ENCODE measurements at places on chromosomes 4 and X. TPM values are rescaled to one million over a fixed set of nuclear protein-coding genes. Genes with fewer than 3 reads are reported as not detected.
A peak's percentile ranks its signal among the peaks of the same experiment; 100 is the strongest.

DNA sequence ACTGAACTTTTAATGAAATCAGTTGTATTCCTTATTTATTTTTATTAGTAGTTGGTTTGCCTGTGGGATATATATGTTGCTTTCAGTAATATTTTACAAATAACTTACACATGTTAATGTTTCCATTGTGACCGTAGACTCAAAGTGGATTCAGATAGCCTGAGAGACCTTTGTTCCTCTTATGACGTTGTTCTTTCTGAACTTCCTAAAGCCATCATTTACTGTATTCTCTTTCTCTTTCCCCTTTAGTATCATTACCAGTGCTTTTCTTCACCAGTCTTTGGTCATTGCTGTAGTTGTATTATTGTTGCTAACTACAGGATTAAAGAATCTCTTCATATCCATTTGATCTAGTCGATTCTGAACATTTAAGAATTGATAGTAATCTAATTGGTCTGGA is 4.3 kb downstream of the STIM2 start:
- peak; percentile 55 for DNase-seq
- no peak overlapping the region for H3K27ac ChIP-seq
- peaks cover 35% of the 10 kb centered on the region for H3K4me1 ChIP-seq
- no peak overlapping the region for H3K4me3 ChIP-seq
- H3K27me3 ChIP-seq = no peaks in the 10 kb centered on the region
- no peaks in the 10 kb centered on the region for H3K36me3 ChIP-seq

Gene MAPK10
- total RNA-seq = 3.1 TPM

Gene SSX3
- not detected for total RNA-seq

- no peak overlapping the region for H3K4me3 ChIP-seq
- no peaks in the 10 kb centered on the region for H3K36me3 ChIP-seq
- no peaks in the 10 kb centered on the region for H3K4me1 ChIP-seq
- H3K27ac ChIP-seq = no peak overlapping the region
Measured at GRCh38 chr4:122602277-122603142, 18.4 kb downstream of the IL21 start.

DNA sequence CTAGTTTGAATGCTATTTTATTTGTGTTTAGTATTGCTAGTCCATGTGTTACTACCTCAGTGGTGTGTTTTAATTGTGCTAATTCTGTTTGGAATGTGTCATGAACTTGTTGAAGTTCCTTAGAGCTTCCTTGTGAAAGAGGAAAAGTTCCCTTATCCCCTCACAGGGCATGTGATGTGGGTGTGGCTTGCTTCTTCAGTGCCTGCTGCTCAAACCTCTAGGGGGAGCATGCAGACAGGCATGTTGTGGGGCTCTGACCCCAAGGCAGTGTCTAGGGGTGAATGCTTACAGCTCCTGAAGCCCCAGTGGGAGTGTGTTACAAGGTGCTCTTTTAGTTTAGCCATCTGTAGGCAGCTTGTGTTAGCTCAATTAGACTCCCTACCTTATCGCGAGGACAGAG is 86.5 kb downstream of the MAGED4 start:
- H3K4me1 ChIP-seq = no peaks in the 10 kb centered on the region
- no peaks in the 10 kb centered on the region for H3K36me3 ChIP-seq
- H3K27me3 ChIP-seq = no peaks in the 10 kb centered on the region
- peak; percentile 17 for DNase-seq

Gene CT45A8
- not detected for total RNA-seq

DNA sequence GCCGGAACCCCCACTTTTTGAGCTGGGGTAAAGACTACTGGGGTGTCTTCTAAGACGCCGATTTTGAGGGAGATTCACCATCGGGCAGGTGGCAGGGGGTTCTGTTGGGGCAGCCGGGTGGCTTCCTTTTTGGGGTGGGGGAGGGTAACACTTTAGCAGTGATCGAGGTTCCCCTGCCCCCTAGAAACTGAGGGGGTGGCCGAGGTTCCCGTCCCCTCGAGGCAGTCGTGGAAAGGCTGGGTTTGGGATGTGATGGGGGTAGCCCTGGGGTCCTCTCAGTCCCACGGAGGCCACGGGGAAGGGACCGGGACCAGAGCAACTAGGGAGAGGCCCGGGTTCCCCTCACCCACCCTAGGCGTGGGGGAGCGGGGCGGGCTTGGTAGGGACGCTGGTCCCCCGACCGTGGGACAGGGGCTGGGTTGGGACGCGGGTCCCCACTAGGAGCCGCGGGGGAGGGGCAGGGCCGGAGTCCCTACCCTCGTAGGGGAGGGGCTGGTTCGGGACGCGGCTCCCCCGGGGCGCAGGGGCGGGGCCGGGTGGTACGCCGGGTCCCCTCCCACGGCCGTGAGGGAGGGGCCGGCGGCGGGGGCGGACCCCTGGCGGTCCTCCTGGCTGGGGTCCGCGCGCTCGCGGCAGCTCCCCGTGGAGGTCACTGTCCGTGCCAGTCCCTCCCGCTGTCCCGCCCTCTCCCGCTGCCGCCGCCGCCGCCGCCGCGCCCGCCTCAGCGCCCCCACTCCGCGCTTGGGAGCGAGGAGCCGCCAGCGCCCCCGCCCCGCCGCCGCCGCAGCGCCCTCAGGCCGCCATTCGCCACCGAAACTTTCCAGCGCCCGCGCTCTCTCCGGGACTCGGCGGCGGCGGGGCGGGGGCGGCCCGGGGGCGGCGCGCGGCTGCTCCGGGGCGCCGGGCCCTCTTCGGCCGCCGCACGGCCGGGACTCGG is at the start of gene TBL1X:
Gene TBL1X, plus strand, starts transcription at position 624 of the 937 bp plus-strand sequence. CDS start 188,529 bp downstream, outside the sequence.
- DNase-seq = peak; percentile 65
- peak within 1 kb of the TSS; percentile 18 for H3K27ac ChIP-seq
- no peaks in the 10 kb centered on the region for H3K36me3 ChIP-seq
- peaks cover 43% of the 10 kb centered on the region for H3K4me1 ChIP-seq
- no peak within 1 kb of the TSS for H3K4me3 ChIP-seq
- no peaks in the 10 kb centered on the region for H3K27me3 ChIP-seq

DNA sequence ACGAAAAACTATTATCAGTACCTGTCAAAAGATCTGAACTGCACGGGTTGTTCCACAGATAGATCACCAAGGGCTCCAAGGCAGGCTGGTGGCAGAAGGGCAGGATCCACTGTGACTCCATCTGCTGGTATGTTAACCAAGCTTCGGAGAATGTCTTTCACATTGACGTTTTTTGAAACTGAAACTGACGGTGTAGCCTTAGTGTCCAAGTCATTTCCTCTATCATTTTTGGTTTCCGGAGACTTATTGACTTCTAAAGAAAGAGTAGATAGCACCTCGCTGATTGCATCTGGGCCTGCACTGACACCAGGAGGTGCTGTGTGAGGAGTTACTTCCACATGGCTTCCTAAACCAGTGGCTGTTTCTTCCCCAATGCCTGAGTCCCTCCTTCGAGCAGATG is 186.9 kb downstream of the LRBA start:
- H3K27me3 ChIP-seq = no peaks in the 10 kb centered on the region
- H3K4me1 ChIP-seq = peaks cover 15% of the 10 kb centered on the region
- DNase-seq = peak; percentile 75
- H3K27ac ChIP-seq = peak overlapping the region; percentile 60
- peaks cover 6% of the 10 kb centered on the region for H3K36me3 ChIP-seq

DNA sequence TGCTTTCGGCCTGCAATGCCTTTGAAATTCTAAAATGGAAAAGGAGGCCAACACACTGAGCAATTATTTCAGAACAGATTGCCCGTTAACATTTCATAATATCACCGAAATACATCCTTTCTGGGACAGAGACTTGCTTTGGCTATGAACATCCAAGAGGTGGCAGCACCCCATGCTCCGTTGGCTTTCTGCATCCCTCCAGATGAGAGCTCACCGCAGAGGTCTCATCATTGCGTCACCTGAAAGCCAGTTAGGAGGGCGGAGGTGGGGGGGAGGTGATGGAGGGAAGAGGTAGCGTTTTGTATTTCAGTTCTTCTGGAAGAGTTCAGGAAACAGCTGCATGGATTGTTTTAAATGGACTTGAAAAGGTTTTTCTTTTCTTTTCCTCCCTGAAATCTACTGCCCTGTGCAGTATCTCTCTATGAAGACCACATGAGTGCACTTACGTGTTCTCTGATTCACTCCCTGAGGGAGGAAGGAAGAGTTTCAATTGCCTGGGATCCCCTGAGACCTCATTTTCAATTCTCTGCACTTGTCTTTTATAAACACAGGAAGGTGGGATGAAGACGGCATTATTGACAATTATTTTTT is 166.8 kb upstream of the PGRMC2 start:
- H3K36me3 ChIP-seq = no peaks in the 10 kb centered on the region
- H3K4me1 ChIP-seq = peaks cover 4% of the 10 kb centered on the region
- H3K27ac ChIP-seq = no peak overlapping the region
- H3K4me3 ChIP-seq = no peak overlapping the region

DNA sequence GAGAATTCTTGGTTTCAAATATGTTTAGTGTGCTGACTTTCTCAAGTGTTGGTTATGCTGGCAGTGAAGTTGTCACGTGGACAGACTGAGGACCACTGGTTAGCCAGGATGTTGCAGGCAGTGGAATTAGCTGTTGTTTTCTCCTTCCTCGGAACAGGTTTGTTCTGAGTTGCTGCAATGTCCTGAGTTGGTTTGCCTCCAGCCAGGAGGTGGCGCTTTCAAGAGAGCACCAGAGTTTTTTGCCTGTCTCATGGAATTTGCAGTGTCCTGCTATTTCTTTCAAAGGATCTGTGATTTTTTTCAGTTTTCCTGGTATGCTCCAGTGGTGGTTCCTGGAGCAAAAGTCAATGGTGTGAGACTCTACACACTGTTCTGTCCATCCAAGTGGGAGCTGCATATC is 158.1 kb upstream of the CXorf66 start:
- H3K27ac ChIP-seq = no peak overlapping the region
- no peaks in the 10 kb centered on the region for H3K27me3 ChIP-seq
- no peak overlapping the region for H3K4me3 ChIP-seq
- no peaks in the 10 kb centered on the region for H3K4me1 ChIP-seq
- DNase-seq = no peak

GRCh38 chr4:123891881-123892280 is 495.3 kb downstream of the SPRY1 start:
- no peak for DNase-seq
- H3K36me3 ChIP-seq = no peaks in the 10 kb centered on the region
- no peak overlapping the region for H3K27ac ChIP-seq
- H3K27me3 ChIP-seq = no peaks in the 10 kb centered on the region

DNA sequence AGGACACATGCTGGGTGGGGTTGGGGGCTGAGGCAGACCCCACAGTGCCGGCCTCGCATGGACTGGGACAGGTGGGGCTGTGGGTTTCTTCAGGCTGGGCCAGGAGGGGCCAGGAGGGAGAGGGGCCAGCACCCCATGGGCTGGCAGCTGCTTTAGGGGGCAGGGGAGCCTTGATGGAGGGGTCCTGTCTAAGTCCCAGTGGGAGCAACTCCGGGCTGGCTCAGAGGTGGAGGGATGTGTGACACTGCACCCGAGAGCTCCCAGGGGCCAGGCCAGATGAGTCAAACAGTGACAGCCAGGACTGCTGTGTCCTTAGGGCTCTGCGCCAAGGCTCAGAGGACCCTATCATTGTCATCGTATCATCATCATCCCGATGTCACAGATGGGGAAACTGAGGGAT is 4.4 kb upstream of the ABLIM2 start:
- H3K36me3 ChIP-seq = no peaks in the 10 kb centered on the region
- H3K27ac ChIP-seq = peak overlapping the region; percentile 16
- no peak for DNase-seq
- no peak overlapping the region for H3K4me3 ChIP-seq

GRCh38 chrX:39449352-39449751 is 648.1 kb downstream of the MID1IP1 start:
- H3K4me1 ChIP-seq = no peaks in the 10 kb centered on the region
- H3K36me3 ChIP-seq = no peaks in the 10 kb centered on the region
- H3K27ac ChIP-seq = no peak overlapping the region
- peaks cover 3% of the 10 kb centered on the region for H3K27me3 ChIP-seq

GRCh38 chr4:3870567-3870962 is 104.4 kb downstream of the ADRA2C start:
- H3K27me3 ChIP-seq = no peaks in the 10 kb centered on the region
- H3K36me3 ChIP-seq = no peaks in the 10 kb centered on the region
- H3K4me3 ChIP-seq = no peak overlapping the region
- H3K27ac ChIP-seq = no peak overlapping the region
- no peak for DNase-seq
- H3K4me1 ChIP-seq = peaks cover 8% of the 10 kb centered on the region

GRCh38 chr4:31081366-31081765 is 361.2 kb downstream of the PCDH7 start:
- no peak overlapping the region for H3K27ac ChIP-seq
- H3K4me1 ChIP-seq = no peaks in the 10 kb centered on the region
- no peaks in the 10 kb centered on the region for H3K36me3 ChIP-seq
- no peak overlapping the region for H3K4me3 ChIP-seq
- H3K27me3 ChIP-seq = no peaks in the 10 kb centered on the region

GRCh38 chr4:141635736-141636081 is 674 bp upstream of the IL15 start:
- H3K36me3 ChIP-seq = no peaks in the 10 kb centered on the region
- peaks cover 21% of the 10 kb centered on the region for H3K4me1 ChIP-seq
- peak overlapping the region; percentile 83 for H3K27ac ChIP-seq
- DNase-seq = peak; percentile 53
- no peaks in the 10 kb centered on the region for H3K27me3 ChIP-seq

GRCh38 chr4:159414305-159414704 is 311.4 kb downstream of the RAPGEF2 start:
- H3K36me3 ChIP-seq = no peaks in the 10 kb centered on the region
- DNase-seq = no peak
- H3K27me3 ChIP-seq = no peaks in the 10 kb centered on the region
- no peaks in the 10 kb centered on the region for H3K4me1 ChIP-seq

DNA sequence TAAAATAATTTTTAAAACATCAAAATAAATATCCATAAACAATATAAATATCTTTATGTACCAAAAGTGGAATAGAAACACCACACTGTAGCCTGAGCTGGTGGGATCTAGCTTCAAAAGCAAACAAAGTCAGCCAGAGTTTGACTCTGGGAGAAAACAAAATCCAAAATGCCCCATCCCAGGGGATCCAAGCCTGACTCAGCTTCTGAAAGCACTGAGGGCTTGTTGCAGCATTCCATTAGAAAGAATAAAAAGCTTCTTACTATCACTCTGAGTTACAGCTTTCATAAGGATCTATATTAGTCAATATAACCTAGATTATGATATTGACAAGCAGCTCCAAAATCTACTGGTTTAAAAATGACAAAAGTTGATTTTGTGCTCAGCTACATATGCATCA is 149.7 kb upstream of the ANKRD50 start:
- H3K4me3 ChIP-seq = no peak overlapping the region
- H3K36me3 ChIP-seq = no peaks in the 10 kb centered on the region
- H3K27me3 ChIP-seq = no peaks in the 10 kb centered on the region
- H3K4me1 ChIP-seq = no peaks in the 10 kb centered on the region
- H3K27ac ChIP-seq = no peak overlapping the region
- no peak for DNase-seq
